ENCODE measurements at places on chromosomes 4 and X. TPM values are rescaled to one million over a fixed set of nuclear protein-coding genes. Genes with fewer than 3 reads are reported as not detected.
A peak's percentile ranks its signal among the peaks of the same experiment; 100 is the strongest.

The PDE5A gene
- 1.1 TPM for total RNA-seq

The PNMA5 gene
- not detected for total RNA-seq

The LRIT3 gene
- total RNA-seq: 0.26 TPM

The CDKL2 gene
- 1.9 TPM for total RNA-seq

The CFAP47 gene
- total RNA-seq: not detected

DNA sequence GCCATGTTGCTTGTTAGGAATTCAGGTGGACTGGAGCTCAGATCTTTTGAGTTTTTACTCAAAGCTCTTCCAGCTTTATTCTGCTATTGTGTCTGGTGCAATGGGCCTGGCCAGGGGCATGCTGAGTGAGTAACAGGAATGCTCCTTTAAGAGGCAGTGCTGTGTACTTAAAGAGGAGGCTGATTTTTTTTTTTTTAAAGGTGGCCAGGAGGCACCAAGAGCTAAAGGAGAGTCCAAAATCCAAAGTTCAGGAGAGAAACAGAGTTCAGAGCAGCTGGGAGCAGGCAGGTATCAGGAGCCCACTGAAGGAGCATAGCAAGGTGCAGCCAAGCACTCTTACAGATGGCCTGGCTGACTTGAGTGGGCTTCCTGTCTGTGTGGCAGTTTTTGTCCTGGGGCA lies 178.7 kb downstream of the FMR1NB start:
- no peak for DNase-seq

DNA sequence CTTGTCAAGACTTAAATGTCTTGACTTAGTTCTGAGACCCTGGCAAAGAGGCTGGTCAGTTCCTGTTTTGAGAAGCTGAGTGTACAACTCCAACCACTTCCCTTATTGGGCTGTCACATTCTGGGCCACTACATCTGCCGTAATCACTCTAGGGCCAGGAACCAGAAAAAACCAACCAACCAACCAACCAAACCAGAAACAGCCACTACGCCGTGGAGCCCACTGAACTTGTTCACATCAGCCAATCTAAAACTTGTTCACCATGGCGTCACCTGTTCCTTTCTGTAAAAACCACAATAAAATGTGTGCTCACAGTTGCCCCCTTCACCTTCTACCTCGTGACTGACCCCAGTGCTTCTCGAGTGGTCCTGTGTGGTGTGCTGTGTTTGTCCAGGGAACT lies 107.3 kb downstream of the JADE1 start:
- DNase-seq: peak; percentile 23

DNA sequence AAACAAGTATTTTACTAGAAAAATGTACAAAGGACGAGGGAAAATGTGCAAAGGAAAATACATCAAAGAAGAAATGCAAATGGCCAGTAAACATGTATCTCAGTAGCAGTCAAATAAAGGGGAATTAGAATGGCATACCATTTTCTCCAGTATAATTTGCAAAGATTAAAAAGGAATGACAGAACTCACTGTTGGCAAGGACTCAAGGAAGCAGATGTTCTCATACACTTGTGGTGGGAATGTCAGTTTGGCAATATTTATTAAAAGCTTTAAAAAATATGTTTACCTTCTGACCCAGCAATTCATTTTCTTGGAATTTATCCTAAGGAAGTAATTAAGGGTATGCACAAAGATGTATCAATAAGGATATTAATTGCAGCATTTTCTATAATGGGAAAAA lies 7.6 kb downstream of the CLCN5 start:
- no peak for DNase-seq

DNA sequence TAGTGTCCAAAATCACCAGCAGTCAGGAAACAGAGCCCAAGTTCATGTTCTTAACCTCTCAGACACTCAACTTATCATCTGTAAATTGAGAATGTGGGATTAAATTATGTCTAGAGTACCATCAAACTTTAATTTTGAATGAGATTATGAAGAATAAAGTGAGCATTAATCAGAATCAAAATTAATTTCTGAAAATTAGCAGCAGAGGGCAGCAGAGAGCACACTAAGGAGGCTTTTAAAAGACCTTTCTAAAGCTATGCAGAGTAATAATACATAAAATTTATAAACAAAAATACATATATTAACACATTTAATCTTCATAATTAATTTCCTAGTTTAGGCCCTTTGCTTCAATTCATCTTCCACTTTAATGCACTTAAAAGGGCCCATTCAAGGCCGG lies 7.1 kb downstream of the TASL start:
- no peak for DNase-seq

- no peak for DNase-seq
These were observed 225.4 kb upstream of the GLRA2 start for GRCh38 chrX:14303891-14304290.

DNA sequence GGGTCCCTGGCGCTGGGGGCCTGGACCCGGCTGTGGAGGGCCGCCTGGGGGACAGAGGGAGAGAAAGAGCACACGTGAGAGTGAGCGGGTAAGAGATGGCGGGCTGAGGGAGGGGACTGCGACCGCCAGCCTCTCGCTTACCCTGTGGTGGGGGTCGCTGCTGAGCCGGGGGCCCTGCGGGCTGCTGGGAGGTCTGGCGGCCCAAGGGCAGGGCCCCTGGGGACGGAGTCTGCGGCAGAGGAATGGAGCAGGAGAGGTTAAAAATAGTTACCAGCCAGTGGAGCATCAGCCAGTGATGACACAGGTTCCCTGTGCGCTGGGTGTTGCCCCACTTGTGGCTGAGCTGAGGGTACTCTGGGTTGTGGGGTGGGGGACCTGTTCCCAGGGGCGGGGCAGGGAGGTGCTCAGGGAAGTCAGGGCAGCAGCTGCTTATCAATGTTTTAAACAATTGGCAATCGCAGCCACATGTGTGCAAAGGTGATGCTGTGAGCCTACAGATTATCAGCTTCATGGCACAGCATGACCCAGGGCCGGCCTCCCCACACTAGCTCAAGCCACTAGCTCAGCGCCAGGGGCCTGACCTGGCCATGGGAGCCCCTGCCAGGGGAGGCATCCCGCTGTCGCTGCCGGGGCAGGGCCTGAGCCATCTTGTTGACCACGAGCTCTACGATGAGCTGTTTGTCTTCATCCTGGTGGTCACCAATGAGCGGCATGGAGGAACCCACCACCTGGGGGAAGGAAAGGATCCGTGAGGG lies 7.5 kb upstream of the TIMP1 start:
- no peak for DNase-seq

DNA sequence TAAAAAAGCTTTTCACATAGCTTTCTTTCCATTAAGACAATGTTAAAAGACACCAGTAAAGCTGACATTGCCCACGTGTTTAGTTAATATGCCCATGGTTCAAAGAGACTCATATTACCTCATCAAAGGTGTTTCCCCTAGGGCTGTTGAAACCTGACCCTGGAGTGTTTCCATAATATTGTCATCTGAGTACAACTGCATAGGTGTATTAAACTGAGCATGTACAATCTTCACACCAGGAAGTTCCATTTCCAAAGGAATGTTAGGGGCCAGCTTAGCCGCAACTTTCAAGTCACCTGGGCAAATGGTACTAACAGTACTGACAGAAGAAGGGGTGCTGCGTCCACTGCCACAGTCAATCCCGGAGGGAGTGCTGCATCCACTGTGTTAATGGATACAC lies 27.1 kb downstream of the PDLIM3 start:
- no peak for DNase-seq

GRCh38 chr4:176788248-176788647 lies 4.5 kb downstream of the VEGFC start:
- DNase-seq: no peak

DNA sequence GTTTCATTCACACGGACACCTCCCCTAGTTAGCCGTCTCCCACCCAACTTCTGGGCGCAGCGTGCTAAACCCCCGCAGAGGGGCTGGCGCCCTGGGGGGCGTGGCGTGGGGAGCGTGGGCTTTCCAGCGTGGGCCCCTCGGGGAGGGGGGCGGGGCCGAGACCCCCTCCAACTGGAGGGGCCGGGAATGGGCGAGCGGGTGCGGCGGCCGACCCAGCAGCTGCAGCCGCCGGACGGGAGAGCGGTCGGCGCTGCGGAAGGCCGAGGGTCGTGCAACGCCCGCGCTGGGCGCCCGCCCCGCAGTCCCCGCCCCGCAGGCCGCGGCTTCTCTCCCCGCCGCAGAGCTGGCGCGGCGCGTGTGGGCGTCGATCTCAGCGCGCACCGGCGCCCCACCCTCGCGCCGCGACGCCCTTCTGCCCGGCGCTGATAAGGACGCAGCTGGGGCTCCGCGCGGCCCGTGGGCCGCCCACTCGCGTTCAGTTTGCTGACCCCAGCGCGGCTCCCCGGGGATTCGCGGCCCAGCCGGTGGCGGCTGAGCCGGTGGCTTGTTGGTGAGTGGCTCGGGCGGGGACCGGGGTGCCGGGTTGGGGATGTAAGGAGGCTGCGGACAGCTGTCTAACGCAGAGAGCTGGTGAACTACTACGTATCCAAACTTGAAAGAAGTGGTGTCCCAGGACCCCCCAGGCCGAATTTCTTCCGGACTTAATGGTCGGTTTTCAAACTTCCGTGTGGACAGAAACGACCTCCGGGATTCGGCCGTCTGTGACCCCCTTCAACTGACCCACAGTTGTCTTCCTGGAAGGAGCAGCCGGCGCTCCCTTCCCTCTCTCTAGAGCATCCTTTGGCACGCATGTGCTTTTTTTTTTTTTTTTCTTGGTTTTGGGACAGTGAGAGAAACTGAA lies 1.5 kb downstream of the FHDC1 start:
- peak; percentile 2 for DNase-seq

DNA sequence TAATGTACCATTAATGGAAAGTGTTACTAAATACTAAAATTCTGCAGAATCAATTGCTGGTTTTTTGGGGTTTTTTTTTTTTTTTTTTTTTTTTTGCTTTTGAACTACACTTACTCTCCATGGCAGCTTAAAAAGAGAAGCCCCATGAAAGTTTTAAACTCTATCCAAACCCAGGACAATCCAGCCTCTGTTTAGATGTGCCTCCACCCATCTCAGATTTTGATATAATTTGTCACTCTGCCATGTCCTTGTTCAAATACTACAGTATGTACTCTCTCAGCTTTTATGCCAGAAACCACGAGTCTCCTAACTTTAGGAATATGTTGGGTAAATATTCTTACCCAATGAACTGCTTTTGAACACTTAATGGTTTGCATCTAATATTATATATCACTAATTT lies 84.2 kb downstream of the COL25A1 start:
- no peak for DNase-seq

DNA sequence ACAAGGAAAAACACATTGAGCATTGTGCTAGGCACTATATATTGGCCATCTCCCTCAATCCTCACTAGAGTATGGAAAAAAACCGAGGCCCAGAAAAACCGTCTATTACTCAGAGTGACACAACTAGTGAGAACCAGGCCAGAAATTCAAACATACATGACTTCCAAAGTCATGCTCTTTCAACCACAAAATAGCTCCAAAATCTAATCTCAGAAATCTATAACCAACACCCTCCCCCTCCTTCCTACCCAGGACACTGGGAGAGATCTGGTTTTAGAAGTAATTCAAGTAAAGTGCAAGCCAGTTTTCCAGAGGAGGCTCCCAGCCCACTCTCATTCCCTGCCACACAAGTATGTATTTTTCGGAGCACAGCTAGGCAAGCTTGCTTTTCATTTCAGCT lies 7.6 kb downstream of the HS3ST1 start:
- no peak for DNase-seq

DNA sequence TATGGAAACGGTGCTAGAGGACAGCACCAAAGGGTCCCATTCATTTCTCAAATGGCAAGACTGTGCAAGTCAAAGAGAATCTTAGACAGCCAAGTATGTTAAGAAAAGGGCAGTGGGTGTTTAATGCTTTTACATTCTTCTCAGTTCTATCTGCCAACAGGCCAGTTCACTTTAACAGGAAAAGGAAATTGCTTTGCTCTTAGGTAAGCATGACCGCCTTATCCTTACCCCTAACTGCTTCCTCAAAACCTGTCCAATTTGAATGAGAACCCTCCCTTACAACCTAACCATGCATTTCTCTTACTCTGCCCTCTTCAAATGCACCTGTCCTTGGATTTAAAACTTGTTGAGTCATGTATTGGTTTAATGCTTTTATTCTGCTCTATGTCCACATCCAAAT lies 44.5 kb upstream of the BLTP1 start:
- no peak for DNase-seq
